ENCODE measurements at places on chromosomes 6 and 20. TPM values are rescaled to one million over a fixed set of nuclear protein-coding genes. Genes with fewer than 3 reads are reported as not detected.

Gene SIRPA
- 12.2 TPM for total RNA-seq

DNA sequence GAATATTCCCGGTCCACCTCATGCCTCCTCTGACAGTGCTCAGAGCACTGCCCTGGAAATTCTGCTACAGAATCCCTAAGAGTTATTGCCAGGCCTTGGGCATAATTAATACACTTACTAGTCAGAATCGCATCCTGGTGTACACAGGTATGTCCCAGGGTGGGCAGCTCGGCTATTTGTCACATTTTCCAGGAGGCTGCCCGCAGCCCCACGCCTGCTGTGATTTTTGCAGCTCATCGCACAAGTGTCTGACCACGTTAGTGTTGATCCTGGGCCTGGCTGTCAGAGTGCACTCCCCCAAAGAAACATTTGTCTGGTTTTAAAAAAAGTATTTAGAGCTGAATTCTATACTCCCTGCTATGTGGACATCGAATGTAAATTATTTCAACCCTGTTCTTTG, 105.4 kb downstream of the CD83 start:
- no peak for DNase-seq

- no peak for DNase-seq
Measured at GRCh38 chr6:53172468-53172803, 23.8 kb upstream of the GCM1 start.

DNA sequence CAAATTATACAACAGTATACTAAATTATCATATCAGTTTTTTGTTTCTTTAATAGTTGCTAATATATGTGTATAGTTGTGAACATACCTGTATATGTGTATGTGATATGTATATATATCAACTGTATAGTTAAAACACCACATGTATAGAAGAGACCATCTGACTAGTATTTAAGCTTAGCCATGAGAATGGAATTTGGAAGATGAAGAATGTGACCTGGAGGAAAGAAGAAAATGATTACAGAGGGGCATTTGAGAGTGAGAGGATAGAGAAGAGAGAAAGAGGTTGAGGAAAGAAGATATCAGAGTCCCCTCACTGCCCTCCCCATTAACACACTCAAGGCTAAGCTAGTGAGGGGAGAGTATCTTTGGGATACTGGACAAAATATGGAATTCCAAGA, 335.9 kb downstream of the BCKDHB start:
- no peak for DNase-seq

Gene C4A
- 15.9 TPM for total RNA-seq

GRCh38 chr6:118594877-118595276, 46.8 kb downstream of the PLN start:
- DNase-seq = no peak

Gene RSPO3
- total RNA-seq = 1.8 TPM

GRCh38 chr20:10115021-10115420, 80.2 kb downstream of the ANKEF1 start:
- DNase-seq = no peak

DNA sequence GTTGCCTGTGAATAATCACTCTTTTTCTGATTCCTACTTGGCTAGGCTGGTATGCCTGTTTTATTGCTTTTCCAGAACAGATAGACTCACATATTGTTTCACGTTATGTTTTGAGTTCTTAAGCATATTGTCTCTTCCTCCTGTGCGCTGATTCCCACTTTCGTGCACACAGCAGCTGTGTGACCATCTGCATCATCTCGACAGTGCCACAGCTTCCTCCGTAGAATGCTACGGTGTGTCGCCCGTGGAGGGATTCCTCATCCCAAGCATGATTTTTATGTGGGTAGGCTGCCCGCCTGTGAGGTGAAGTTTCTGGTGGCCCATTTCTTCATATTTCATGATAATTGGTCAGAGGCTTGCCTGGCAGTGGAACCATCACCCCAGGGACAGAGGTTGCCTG, 31.8 kb downstream of the PLCB4 start:
- no peak for DNase-seq

GRCh38 chr20:64092258-64093012, 8.2 kb upstream of the LKAAEAR1 start:
- DNase-seq = no peak

DNA sequence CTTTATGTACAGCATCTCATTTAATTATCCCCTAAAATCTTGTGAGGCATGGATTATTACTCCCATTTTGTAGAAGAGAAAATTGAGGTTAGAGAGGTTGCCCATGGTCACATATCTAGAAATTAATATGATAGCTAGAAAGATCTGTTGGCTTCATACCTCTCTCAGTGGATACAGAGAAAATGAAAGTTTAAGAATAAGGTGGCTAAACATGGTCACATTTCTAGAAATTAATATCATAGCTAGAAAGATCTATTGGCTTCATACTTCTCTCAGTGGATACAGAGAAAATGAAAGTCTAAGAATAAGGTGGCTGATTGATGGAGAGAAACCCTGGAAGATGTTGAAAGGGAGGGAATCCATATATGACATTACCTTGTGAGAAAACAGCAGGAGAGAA, 260.7 kb upstream of the MAN1A1 start:
- no peak for DNase-seq

DNA sequence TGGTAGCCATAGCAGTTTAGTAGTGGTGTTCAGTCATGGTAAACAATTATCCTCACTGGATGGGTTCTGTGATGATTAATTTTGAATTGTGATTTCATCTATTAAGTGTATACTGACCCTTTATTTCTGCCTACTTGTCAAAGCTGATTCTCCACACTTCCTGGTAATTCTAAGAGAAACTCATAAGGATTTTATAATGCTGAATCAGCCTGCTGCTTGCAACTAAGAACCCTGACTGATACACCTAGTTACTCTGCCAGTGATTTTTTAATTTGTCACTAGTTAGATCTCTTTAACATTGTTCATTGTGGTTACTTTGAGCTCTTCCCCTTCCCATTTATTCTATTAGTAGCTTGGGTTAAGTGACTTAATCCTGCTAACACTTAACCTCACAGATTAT, 8.6 kb downstream of the CDC40 start:
- no peak for DNase-seq

Gene SLC22A2
- total RNA-seq = not detected

Data from colonic mucosa (tissue), 4 donors.